PC-3 (cell line): ENCODE measurements at places on chromosomes 16 and 17. TPM values are rescaled to one million over a fixed set of nuclear protein-coding genes. Genes with fewer than 3 reads are reported as not detected.

Gene CCDC200
- not detected in 2 replicates for total RNA-seq

Gene TMC8
- 4.6 and 5.3 TPM in 2 replicates for total RNA-seq

DNA sequence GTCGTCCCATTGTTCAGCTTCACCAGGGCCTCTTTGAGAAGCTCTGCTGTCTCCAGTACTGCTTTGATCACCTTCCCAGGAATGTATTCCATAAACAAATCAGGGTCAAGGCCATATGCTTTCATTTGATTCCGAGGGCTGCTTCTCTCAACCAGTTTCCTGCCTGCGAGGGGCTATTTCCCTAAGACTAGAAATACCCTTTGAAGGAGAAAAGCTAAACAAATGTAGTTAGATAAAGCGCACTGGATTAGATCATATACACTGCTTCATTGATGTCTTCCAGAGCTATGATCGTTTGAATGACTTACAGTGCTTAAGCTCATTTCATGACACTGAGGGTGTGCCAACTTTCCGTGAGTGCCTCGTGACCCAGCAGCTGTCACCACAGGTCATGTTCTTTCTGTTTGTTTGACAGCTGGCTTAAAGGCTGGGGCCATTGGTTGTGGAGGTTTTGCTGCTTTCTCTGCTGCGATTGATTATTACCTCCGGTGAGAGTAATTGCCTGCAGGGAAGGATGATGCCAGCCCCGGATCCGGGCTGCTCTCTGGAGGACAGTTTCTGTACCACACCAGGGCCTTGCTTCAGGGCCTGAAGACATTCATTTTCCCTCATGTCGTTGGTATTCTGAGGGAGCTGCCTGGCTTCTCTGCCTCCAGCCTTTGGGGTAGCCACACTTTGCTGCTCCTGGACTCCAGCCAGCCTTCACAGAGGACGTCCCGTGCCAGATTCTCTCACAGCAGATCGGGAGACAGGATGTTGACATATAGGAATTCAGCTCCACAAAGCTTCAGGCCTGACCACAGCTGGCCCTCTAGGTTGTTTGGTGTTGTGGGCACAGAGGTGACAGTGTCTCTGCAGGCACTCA lies 3.9 kb downstream of the TIMM22 start:
- H3K36me3 ChIP-seq: peaks cover 22% of the 10 kb centered on the region; the same call in 1 of the 2 replicates
- DNase-seq: no peak
- H3K4me3 ChIP-seq: no peak overlapping the region
- H3K4me1 ChIP-seq: peaks cover 12% of the 10 kb centered on the region
- H3K27me3 ChIP-seq: no peaks in the 10 kb centered on the region
- H3K27ac ChIP-seq: no peak overlapping the region

- no peaks in the 10 kb centered on the region for H3K36me3 ChIP-seq
- H3K4me3 ChIP-seq: no peak overlapping the region
- peaks cover 15% of the 10 kb centered on the region for H3K27me3 ChIP-seq
- no peak overlapping the region for H3K27ac ChIP-seq
- peak; percentile 81 for DNase-seq
- peaks cover 9% of the 10 kb centered on the region for H3K4me1 ChIP-seq
Measured at GRCh38 chr17:77068915-77069314, 71.9 kb upstream of the SEC14L1 start.

DNA sequence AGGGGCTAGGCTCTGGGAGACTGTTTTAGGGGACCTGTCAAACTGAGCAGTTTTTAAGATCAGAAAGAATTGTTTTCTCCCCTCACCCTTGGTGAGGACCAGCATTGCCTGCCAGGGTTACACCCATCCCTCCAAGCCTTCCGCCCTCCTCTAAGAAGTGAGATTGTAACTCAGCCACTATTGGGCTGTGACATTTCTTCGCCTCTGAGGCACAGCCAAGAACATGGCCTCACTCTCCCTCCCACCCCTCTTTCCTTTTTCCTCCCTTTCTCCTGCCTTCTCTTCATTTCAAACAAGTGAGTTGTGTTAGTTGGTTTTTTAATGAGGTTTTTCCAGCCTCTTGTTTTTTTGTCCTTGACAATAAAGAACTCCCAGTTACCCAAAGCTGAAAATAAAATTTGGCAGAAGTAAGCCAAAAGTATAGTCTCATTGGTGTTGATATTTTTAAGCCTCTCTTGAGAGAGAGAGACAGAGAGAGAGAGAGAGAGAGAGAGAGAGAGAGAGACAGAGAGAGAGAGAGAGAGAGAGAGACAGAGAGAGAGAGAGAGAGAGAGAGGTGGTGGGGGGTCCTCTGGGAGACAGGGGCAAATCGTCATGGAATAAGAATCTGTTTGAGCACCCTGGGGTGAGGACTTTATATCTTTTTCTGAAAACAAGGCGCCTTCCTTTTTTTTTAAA lies 77.2 kb upstream of the TBX2 start:
- H3K27ac ChIP-seq: no peak overlapping the region
- no peaks in the 10 kb centered on the region for H3K36me3 ChIP-seq
- DNase-seq: no peak
- peaks cover 26% of the 10 kb centered on the region for H3K4me1 ChIP-seq
- H3K27me3 ChIP-seq: no peaks in the 10 kb centered on the region

DNA sequence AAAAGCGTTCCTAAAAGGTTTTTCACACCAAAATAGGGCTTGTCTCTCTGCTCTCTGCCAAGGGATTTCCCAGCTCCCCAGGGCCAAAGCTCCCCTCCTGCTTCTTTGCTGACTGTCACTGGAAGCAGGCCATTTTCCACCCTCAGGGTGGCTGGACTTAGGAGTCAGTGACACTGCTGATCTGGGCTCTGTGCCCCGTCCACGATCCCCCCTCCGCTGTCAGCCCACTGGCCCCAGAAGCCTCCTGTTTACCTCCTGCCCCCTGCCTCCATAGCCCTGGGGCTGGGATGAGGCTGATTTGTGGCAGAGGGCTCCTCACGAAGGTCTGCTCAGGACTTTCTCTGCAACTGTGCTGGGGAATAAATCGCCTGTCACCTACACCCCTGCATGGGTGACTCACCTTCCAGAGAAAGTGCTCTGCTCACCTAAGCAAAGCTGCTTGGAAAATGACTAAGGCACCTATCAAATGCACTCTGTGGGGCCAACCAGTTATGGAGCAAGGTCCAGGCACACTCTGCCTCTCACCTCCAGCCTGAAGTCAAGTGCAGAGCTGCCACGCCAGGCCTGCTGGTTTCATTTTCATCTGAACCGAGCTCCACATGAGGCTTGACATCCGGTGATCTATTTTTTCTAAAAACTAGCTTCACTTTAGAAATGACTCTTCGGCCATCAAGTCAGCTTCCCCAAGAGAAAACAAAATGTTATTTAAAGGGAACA lies 4.9 kb downstream of the MAP3K14 start:
- H3K36me3 ChIP-seq: peaks cover 23% of the 10 kb centered on the region
- DNase-seq: peak; percentile 99
- no peaks in the 10 kb centered on the region for H3K27me3 ChIP-seq
- peak overlapping the region; percentile 94 for H3K27ac ChIP-seq
- H3K4me1 ChIP-seq: peaks cover 71% of the 10 kb centered on the region
- peak overlapping the region; percentile 78 for H3K4me3 ChIP-seq
